ENCODE measurements at places on chromosomes 2 and 18.
A peak's percentile ranks its signal among the peaks of the same experiment; 100 is the strongest.

GRCh38 chr2:144510294-144510991, 9.5 kb downstream of the ZEB2 start:
- DNase-seq, result peak; percentile 85

DNA sequence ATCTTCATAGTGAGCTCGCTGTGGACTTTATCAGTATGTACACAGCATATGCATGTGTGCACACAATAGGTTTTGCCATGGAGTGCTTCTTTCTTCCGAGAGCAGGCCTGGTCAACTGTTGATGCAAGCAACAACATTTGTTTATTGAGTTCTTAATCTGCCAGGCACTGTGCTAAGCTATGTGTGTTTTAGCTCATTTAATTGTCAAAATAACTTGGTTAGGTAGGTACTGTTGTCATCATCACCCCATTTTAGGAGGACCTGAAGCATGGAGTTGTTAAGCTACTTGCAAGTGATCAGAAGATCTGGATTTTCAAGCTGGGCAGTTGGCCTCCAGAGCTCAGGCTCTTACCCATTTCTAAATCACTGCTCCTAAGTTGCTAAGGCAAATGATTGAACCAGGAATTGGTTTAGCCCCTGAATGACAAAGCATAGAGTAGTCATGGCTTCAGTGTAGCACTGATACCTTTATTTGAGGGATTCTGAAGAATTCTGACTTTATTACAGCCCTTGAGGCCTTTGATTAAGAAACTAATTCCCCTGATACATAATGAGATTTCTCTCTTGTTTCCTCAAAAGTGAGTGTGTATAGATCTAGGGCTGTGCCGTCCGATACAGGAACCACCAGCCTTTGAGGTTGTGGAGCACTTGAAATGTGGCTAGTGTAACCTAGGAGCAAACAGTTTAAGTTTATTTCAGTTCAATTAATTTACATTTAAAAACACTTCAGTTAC, 132.9 kb downstream of the FMNL2 start:
- DNase-seq, result no peak

GRCh38 chr2:43464590-43464989, 131.2 kb downstream of the THADA start:
- no peak for DNase-seq

GRCh38 chr2:101881131-101881530, 110.6 kb upstream of the IL1R2 start:
- peak; percentile 33 for DNase-seq

GRCh38 chr2:227477291-227477690, 5.3 kb downstream of the AGFG1 start:
- DNase-seq, result peak; percentile 46

DNA sequence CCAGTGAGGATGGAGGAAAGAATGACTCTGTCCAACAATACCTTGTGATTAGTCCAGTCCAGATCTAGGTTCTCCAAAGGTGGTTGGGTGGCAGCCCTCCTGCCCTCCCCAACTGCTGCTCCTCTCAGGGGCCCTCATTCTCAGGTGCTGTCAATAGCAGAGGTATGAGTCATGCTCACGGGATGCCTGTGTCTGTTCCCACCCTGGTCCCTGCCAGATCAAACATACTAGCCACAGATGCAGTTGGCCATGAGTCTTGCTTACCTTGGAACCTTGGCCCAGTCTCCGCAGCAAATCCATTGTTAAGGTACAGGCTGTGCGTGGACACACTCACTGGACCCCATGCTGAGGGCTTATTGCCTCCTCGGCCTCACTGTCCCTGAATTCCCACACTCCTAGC, 24.9 kb upstream of the RPIA start:
- no peak for DNase-seq

DNA sequence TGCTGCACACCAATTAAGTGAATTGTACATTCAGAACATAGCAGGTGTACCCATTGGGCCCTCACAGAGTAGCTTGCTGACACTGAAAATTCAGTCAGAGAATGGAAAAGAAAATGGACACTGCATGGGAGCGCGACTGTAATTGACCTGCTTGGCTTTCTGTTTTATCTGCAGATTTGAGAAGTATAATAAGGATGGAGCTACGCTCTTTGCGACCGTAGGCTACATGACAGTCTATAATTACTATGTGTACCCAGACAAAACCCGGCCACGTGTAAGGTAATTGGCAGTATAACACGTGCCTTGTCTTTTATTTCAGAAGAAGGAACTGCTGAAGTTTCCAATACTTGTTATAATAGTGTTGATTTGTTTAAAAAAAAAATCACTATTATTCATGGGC, 33.5 kb upstream of the METAP1D start:
- DNase-seq, result no peak

DNA sequence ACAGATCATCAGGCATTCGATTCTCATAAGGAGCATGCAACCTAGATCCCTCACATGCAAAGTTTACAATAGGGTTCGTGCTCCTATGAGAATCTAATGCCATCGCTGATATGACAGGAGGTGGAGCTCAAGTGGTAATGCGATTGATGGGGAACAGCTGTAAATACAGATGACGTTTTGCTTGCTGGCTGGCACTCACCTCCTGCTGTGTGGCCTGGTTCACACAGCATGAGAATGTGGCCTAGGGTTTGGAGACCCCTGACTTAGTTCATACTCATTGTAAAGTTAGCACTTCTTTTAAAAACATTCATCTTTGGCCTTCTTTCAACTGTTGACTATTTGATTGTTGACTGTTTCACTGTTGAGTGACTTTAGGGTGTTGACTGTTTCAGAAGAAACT, 8.7 kb upstream of the CHMP1B start:
- DNase-seq, result no peak

GRCh38 chr2:208228476-208228875, 26.4 kb downstream of the IDH1 start:
- DNase-seq, result no peak

DNA sequence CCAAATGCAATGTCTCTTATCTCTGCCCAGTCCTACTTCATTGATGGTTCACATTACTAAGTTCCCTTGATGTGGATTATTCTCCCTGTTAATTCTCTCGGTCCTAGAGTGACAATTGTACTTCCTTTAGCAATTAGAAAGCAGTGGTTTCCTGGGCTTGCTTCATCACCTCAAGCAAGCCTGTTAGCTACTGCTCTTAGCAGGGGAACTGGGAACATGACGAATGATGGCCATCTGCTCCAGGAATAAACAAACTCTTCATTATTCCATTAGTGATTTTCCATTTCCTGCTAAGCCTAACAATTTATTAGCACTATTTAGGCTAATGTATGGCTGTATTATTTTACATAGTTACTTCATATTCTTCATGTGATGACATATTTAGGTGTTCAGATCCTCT, 331.8 kb downstream of the MTX2 start:
- no peak for DNase-seq

DNA sequence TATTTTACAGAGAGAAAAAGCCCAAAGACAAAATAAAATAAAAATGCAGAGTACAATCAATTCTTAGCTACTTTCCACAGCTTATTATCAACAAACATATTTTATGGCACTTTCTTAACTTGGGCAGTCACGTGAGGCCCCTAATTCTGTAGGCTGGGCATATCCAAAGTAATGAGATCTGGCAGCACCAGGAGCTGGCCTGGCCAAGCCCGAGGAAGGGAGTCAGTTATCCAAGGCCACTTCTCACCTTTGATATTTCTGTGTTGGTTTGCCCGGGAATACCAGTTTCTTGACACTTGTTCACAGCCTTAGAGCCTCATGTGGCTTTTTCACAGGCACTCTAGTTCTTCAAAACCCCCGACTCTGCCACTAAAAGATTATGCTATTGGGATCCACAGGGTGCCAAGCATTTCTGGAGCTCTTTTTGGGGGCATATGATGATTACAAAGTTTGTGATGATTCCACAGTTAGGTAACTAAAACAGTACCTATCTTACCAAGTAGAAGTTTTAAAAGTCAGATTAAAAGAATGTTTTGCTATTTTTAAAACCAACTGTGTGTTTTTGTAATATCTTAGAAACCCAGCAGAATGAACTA, 90.4 kb downstream of the MEP1B start:
- no peak for DNase-seq

GRCh38 chr2:126719833-126720351, 63.9 kb downstream of the GYPC start:
- no peak for DNase-seq

DNA sequence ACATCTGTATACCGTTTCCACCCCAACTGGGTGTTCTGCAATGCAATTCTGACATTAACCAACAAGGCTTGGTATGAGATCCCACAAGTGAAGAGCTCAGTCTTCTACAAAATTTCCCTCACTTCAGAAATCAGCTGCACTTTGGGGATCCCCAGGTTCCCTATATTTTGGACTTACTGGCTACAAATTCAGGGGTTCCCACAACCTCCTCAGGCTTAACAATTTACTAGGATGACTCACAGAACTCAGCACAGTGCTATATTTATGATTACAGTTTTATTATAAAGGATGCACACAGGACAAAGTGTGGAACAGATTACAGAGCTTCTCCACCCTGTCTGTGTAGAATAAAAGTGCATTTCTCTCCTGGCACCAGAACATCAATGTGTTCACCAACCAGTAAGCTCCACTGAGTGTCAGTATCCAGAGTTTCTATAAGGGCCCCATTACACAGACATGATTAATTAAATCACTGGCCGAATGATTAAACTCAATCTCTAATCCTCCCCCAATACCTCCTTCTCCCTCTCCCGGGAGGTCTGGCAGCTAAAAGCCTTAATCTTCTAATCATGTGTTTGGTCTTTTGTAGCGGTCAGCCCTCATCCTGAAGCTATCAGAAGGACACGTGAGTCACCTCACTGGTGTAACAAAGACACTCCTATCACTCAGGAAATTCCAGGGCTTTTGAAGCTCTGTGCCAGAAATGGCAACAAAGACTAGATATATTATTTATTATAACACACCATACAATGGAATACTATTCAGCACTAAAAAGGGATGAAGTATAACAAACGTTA, 84.6 kb downstream of the SLC66A3 start:
- DNase-seq, result peak; percentile 55

GRCh38 chr2:142745691-142746090, 131.8 kb upstream of the KYNU start:
- no peak for DNase-seq

- DNase-seq, result no peak
These were observed 1.1 kb upstream of the DNPEP start for GRCh38 chr2:219388907-219389156.

DNA sequence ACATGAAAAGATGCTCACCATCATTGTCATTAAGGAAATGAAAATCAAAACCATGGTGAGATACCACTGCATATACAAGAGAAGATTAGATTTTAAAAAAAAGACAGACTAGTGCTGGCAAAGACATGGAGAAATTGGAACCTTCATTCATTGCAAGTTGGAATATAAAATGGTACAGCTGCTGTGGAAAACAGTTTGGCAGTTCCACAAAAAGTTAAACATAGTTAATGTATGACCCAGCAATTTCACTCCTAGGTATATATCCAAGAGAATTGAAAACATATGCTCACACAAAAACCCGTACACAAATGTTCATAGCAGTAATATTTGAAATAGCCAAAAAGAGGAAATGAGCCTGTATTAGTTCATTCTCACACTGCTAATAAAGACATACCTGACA, 33.7 kb upstream of the MBOAT2 start:
- no peak for DNase-seq

DNA sequence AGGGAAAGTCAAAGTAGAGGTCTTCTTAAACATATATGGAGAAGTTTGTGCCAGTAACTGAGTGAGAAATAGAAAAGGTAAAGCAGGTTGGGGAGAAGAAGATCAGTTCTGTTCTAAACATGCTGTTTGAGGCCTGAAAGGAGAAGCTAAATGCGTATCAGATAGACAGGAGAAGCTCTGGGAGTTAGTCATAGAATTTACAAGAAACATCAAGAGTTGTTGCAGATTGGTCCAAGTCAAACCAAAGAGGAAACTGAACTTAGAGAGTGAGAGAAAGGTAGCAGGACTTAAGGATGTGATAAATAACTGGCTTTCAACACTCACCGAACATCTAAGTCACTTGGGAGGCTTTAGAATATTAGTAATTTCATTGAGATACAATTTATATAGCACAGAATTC, 29.2 kb upstream of the CERS6 start:
- no peak for DNase-seq

GRCh38 chr2:205053827-205054410, 508.6 kb downstream of the PARD3B start:
- no peak for DNase-seq

- DNase-seq, result no peak
These were observed 19.1 kb downstream of the IAH1 start for GRCh38 chr2:9493478-9493877.

DNA sequence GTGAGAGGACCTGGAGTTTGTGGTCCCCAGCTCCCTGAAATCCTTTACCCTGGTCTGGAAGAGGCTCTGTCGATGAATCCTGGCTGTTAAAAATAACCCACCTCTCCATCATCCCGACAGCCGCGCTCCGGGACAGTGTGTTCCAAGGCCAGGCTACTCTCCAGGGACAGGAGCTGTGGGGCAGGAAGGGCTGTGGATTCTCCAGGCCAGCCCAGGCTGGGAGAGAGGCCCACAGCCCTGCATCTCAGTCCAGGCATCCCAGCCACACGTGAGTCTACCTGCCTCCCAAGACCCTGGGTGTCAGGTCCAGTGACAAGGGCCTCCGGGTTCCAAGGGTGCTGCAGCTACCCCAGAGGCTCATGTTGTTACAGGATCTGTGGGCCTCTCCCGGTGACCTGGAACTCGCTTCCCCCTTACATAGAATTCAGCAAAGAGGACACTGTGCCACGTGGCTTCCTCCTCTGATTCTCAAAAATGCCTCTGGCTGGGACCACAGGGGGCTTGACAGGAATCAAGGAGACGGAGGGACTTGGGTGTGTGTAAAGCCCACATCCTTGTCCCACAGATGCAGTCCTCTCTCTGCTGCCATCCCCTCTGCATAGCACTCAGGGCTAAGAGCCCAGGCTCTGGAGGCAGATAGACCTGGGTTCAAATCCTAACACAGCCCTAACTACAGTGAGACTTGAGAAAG, 17.3 kb downstream of the ADRA2B start:
- no peak for DNase-seq

- no peak for DNase-seq
These were observed 312.2 kb upstream of the SLC14A2 start for GRCh38 chr18:45303026-45303425.

DNA sequence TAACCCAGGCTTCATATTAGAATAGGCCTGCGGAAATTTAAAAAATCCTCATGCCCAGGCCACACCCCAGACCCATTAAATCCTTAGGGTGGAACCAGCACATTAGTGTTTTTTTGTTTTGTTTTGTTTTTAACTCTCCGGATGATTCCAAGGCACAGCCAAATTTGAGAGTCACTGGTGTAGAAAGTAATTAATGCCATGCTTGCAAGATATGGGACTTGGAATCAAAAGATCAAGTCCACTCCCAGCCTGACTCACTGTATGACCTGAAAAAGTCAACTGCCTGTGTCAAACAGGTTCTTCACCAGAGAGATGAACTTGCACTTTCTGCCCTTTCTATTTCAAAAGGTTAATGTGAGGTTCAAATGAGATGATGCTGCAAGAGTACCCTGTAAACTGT, 310.3 kb upstream of the LYPD1 start:
- no peak for DNase-seq

GRCh38 chr2:20533993-20534622, 87.2 kb downstream of the RHOB start:
- no peak for DNase-seq
